ENCODE measurements at places on chromosomes 2 and 18.

- DNase-seq, result no peak
Observed at GRCh38 chr2:391696-392095, 103.8 kb upstream of the ALKAL2 start.

- DNase-seq, result no peak
Observed at GRCh38 chr2:46230115-46230571, 67.1 kb upstream of the EPAS1 start.

GRCh38 chr2:96694816-96695455 is 44.9 kb downstream of the LMAN2L start:
- DNase-seq, result no peak

DNA sequence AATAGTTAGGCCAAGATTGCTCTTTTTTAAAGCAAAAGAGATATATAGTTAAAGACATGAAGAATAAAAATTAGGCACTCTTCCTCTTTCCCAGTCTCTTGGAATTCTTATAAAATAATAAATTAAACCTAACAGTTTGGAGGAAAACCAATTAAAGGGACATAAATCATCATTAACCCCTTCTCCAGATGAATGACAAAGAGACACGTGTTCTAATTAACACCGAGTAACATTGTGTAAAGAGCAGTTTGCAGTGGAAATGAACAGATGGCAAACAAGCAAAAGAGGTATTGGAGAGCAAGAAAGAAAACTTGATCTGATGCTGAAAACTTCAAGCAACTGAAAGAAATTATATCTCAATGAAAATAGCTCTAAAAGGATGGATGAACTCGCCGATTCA is 48.4 kb downstream of the BCL2 start:
- DNase-seq, result no peak

DNA sequence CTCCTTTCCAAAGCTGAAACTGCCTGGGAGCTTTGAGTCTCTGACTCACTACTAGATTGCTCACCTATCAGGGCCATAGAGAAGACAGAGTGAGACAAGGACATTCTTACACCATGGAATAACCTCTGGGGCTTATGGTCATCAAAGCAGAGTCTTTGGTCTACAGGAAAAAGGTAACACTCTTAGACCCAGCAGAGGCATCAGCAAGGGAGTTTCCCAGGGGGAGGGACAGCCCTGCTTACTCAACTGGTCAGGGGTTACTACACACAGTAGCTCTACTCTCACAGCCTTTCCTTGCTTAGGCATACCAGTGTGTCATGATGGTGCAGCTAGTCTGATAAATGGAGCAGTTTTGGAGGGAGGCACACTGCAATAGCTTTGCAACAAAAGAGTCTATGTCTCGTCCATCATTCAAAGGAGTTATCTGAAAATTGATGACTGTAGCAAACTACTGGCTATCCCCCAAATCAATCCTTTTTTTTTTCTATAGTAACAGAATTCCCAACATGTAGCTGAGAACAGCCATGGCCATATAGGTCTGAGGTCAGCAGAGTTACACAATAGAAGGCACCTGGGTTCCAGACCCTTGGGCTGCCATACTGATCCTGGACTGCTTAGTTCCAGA is 22.4 kb upstream of the CD28 start:
- DNase-seq, result no peak

GRCh38 chr2:217297096-217297495 is 437.2 kb upstream of the TNP1 start:
- no peak for DNase-seq

GRCh38 chr18:25229081-25229480 is 122.9 kb downstream of the ZNF521 start:
- no peak for DNase-seq

- no peak for DNase-seq
Observed at GRCh38 chr18:8247700-8248099, 361.5 kb upstream of the RAB12 start.

GRCh38 chr2:46979571-46979979 is 64.0 kb upstream of the MCFD2 start:
- DNase-seq, result no peak

DNA sequence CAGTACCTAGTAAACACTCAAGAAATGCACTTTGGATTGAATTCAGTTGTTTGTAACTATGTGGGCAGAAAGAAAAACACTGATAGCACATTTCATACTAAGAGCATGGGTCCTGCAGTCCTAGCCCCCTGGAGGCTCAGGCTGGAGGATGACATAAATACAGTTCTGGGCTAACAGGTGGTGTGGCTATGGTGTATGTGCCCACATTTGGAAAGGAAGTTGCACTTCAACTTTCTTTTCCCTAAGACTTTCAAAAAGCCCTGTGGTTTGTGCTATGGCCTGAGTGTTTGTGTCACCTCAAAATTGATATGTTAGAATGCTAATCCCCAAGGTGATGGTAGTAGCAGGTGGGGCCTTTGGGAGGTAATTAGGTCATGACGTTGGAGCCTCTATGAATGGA is 218.2 kb downstream of the CDCA7 start:
- no peak for DNase-seq

- DNase-seq, result no peak
Observed at GRCh38 chr18:79529296-79529695, 133.6 kb downstream of the NFATC1 start.

DNA sequence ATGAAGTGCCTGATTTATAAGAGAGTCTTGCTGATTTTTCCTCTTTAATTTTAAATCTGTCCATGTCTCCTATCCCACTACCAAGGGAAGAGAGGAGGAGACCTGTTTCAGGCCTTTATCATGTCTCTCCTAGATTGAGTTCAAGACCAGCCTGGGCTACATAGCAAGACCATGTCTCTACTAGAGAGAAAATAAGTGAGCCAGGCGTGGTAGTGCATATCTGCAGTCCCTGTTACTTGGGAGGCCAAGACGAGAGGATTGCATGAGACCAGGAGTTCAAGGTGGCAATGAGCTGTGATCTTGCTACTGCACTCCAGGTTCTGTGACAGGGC is 20.0 kb downstream of the EML4 start:
- DNase-seq, result no peak

DNA sequence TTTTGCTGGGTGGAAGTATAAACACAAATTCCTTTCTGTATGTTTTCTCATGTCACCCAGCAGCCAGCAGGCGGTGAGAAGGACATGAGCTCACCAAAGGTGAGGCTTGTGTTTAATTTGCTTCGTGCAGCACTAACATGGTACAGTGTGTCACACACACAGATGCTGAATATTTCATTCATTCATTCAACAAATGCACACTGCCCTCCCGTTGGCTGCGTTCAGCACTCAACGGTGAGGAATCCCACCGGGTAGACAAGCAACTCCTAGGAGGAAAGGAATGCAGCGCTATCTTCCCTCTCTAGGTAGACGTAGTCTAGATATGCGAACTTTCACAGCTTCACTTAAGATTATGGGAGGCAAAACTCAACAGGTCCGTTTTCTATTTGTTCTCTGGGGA is 85.1 kb downstream of the LONRF2 start:
- DNase-seq, result no peak

DNA sequence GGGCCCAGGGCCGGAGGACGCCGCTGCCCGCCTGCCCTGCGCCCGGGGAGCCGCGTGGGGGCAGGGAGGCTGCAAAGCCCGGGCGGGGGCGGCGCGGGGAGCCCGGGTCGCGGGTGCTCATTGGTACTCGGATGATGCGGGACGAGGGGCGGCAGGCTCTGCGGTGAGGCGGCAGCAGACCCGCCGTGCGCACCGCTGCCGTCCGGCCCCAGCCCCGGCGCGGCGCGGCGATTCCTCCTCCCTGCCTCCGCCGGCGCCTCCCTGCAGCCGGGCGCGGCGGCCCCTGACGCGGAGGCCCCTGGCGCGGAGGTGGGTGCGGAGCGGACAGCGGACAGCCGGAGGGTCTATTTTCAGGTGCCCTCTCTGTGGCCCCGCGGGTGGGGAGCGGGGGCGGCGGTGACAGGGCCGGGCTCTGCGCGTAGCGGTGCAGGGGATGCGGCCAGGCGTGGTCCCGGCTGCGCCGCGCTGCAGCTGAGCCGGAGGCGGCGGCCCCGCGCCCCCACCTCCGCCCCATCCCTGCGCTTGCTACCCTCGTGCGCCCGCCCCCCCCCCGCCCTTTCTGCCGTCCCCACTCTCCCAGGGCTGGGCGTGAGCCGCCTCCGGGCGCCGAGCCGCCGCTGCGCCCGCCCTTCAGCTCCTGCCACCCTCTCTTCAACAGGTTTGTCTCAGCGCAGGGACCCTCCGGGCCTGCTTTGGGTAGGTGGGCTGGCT is 640 bp downstream of the SPTBN1 start:
- no peak for DNase-seq

DNA sequence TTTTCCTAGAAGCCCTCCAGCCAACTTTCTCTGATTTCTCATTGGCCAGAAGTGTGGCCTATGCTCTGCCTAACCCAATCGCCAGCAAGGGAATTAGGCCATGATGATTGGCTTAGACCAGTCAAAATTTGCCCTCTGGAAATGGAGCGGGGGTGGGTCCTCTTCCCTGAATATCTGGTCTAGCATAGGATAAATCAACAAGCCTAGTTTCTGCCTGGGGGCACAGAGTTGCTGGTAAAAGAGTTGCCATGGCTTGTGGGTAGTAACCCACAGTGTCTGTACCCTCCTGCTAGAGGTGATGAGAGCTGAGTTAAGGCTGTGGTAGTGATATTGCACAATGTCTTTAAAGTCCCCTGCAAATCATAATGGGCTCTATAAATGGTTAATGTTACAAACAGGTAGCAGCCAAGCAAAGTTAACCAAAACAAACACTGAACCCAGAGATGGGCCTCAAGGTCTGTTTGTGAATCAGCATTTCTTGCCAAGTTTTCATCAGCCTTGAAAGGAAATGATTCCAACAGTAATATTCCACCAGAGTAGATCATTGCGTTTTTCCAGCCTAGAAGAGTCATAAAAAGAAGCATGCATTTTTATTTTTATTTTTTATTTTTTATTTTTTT is 19.3 kb downstream of the GALM start:
- no peak for DNase-seq

- no peak for DNase-seq
Observed at GRCh38 chr2:153068915-153069314, 350.5 kb downstream of the ARL6IP6 start.

DNA sequence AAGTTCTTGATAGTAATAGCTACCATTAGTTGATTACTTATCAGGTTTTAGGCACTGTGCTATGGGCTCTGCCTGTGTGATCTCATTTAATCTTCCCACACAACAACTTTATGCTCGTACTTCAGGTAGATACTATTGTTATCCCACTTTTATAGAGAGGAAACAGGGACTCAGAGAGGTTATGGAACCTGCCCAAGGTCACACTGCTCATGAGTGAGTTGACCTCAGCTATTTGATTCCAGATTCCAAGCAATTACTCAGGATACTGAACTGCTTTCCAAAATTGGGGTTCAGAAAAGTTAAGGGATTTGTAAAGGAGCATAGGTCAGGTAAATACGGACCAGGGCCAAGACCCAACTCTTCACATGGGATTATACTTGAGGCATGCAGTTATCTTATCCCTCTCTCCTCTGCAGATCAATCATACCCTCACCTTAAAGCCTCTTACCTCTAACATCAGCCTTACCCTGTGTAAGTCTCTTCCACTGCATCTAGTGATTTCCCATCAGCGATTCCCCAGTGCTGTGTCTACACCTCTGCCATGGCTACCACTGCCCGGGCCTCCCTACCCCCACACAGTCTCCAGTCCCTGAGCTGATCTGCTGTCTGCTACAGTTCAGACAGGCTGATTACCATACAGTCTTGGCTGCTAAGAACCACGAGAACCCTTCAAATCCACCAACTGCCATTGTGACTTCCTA is 74.4 kb downstream of the ANTXR1 start:
- DNase-seq, result no peak

DNA sequence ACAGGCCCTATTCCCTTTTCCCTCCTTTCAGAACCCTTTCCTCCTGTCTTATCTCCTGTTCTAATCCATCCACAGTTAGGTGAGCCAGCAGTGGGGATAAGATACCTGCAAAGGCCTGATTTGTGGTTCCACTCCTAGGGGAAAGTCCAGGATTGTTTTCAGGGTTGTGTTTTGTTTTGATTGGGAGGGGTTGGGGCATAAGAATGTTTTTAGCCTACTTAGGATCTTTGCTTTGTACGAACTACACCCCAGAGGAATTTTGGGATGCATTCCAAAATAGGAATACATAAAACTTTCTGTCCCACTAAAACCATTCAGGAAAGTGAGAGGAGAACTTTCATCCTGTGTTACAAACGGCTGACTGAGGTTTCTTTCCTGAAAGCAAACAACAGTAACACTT is 150.8 kb upstream of the PGAP1 start:
- DNase-seq, result no peak

DNA sequence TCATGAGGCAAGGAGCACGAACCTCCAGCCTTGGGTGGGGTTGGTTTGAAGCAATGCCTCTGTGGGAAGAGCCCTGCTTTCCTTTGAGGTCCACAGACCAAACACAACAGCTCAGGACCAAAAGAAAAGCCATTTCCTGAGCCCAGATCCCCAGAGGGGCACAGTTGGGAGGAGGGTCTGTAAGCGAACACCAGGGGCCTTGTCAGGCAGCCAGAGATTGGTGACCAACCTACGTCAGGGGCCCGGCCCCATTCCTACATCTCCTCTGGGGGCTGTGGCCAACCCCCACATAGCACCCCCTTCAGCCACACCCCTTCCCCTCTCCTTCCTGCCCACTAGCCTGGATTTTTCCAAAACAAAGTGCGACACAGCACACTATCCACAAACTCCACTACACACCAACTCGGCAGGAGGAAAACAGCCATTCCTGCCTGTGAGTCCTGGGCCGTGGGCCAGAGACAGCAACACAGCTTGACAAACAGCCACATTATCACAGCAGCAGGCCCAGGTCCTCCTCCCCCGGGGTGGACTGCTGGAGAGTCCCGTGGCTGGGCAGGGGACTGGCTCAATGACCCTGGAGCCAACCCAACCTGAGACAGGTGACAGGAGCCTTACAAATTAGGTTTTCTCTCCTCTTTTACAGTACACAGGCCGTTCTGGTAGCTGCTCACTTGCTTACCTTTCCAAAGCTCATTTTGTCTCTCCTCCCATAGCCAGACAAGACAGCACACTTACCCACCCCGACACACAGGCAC is 98.8 kb downstream of the TNS1 start:
- no peak for DNase-seq

- no peak for DNase-seq
Observed at GRCh38 chr18:35756506-35757117, 175.1 kb downstream of the GALNT1 start.

DNA sequence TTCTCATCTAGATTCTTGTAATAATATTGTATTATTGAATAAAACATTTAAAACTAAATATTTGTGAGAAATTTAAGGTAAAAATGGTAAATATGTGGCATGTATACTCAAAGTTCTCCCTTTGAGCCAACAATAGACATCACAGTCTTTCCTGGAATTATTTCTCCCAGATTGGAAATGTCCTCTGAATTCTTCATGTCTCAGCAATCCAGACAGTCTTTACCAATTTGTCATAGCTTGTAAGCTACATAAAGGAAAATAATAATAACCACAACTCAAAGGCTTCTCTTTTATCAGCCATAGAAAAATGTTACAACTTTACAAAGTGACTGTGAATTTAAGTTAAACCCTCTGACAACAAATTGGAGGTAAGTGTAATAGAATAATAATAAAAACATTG is 784.9 kb downstream of the EPHA4 start:
- DNase-seq, result no peak

- peak; percentile 50 for DNase-seq
Observed at GRCh38 chr2:229273723-229274338, 2.7 kb upstream of the PID1 start.
